ENCODE measurements at places on chromosomes 13 and 19.

GRCh38 chr19:46926170-46927071 is 65.6 kb downstream of the ARHGAP35 start:
- no peak for DNase-seq

DNA sequence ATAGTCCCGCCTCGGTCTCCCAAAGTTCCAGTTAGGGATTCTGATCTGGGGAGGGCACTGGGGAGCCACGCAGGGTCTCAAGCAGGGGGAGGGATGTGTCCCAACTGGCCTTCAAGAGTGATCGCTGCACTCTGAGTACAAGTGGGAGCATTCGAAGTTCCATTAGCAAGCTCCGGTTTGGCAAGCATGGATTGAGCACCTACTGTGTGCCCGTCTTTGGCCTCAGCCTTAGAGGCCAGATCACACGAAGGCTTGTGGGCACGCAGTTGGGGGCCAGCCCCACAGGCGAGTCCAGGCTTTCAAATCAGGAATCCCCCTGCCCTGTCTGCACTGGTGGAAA is 32.1 kb upstream of the TCF3 start:
- no peak for DNase-seq

GRCh38 chr19:39037194-39037593 is 4.8 kb upstream of the FBXO27 start:
- DNase-seq = no peak

GRCh38 chr13:79806821-79807220 is 325.9 kb downstream of the NDFIP2 start:
- no peak for DNase-seq

DNA sequence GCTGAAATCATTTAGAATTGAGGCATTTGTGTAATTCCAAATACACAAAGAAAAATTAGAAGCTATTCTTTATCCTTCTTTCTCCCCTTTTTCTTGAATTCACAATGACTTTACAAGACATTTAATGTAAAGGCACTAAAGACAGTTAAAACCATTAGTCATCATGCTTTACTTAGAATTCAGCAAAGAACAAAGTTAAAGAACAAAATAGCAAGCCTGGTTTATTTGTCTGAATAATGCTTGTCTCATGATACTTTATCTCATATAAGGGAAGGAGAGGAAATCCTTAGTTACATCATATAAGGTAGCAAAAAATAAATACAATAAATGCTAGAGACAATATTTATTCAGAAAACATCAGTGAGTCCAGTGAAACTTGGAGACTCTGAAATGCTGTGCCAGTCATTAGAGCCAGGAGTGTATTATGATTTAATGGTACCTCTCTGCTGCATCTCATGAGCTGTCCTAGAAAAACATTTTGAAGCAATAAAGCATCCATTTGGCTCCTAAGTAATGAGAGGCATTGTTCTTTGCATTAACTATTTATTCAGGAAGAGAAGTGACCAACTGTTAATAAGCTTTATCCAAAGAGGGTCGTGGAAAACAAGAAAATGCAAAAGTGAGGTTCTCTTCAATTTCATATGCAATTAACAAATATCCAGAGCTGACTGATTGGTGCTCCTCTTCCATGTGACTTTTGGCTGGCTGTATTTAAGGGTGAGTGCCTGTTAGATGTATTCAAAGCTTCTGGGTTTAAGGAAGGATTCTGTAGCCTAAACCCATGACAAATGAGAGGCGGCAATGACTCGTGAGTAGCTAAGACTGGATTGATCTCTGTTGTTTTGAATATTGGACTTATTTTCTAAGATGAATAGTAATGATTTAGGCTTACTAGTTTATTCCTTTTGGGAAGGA is 105.0 kb downstream of the DGKH start:
- no peak for DNase-seq

- DNase-seq = no peak
Measured at GRCh38 chr13:30871588-30872275, 34.3 kb upstream of the MEDAG start.

GRCh38 chr19:5073153-5073844 is 104.4 kb downstream of the KDM4B start:
- DNase-seq = no peak

DNA sequence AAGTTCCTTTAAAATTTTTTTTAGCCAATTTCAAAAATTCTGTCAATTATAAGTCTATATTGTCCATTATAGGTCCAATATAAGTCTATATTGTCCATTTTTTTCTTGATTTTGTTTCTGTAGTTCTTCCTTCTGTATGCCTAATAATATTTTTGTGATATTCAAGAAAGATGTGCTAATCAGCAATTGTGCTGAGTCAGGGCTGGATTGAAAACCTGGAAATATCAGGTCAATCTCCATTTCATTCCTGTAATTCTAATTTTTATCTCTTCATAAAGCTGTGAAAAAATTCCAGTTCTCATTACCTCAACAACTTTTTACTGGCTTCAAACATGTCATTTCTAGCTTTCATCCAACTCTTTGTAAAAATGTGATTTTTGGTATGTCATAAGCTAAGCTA is 353.7 kb downstream of the SLITRK6 start:
- DNase-seq = no peak

DNA sequence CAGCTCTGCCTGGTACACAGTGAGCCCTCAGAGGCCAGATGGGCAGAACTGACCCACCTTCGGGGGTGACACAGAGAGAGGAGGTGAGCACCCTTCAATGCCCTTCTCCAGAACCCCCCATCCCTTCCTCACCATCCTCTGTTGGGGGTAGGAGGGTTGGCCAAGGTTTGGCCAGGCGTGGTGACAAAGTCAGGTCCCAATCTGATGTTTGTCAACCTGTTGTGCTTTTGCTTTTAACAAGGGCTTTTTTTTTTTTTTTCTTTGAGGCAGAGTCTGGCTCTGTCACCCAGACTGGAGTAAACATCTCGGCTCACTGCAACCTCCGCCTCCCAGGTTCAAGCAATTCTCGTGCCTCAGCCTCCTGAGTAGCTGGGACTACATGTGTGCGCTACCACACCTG is 7.3 kb downstream of the PTGIR start:
- no peak for DNase-seq

DNA sequence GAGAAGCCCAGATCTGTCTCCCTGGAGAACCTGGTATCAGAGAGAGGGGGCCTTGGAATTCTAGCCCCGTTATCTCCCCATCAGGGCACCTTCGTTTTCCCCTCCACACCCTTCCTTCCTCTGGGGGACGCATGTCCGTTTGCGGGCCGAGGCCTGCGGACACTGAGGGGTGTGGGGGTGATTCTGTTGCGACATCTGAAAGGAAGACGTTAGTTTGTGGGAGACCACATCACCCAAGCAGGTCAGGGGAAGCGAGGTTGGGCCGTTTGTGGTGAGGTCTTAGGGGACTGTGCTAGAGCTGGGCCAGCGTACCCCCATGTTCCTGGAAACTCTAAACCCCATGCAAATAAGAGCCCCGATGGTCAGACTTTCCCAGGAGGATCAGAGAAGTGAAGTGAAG is 3.7 kb upstream of the HSH2D start:
- no peak for DNase-seq

DNA sequence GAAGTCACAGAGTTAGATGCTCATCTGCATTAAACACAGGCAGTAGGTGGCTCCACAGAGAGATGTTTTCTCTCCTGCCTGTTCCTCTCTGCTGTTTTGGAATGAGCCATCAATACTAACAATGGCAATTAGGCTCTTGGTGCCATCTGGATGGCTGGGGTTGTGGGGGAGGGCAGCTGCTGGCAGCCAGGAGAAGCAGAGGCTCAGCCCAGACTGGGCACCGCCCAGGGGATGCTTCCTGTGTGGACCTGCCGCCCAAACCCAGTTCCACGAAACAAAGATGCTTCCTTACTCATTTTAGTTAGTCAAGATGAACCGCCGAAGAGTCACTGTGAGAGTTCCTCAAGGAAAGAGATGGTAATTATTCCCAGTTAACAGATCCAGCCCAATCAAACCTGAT is 50.8 kb upstream of the PCDH8 start:
- DNase-seq = no peak

DNA sequence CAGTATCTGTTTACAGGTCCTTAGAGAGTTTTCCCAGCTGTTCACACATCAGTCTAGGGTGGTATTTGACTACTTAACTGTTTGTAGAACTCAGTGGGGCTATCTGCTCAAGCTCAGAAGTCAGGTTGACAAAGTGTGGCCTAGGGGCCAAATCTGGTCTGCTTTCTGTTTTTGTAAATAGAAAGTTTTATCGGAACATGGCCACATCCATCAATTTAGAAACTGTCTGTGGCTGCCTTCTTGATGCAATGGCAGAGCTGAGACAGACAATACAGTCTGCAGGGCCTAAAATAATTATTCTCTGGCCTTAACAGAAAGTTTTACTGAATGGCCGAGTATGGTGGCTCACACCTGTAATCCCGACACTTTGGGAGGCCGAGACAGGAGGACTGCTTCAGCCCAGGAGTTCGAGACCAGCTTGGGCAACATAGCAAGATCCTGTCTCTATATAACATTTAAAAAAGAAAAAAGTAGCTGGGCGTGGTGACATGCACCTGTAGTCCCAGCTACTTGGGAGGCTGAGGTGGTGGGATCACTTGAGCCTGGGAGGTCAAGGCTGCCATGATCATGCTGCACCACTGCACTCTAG is 2.4 kb downstream of the SMG9 start:
- no peak for DNase-seq

DNA sequence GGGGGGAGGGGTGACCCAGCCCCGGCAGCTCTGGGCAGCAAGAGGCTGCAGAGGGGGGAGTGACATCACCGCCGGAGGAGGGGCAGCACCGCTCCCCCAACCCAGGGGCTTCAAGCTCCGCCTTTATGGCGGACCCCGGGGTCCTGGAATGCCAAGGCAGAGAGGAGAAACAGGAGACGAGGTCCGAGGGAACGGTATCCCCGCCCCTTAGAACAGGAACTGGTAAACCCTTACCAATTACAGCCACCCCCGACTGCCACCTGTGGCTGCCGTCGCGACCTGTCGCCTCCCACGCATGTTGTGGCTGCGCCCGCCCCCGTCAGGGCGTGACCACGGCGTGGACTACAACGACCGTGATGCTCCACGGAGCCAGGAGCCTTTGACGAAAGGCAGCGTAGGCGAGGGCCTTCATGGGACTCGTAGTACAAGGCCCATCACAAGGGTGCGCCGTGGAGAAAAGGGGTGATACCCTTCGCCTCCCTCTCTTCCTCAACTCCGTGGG is 4.1 kb upstream of the KCNC3 start:
- DNase-seq = peak; percentile 62

- DNase-seq = no peak
Measured at GRCh38 chr19:54173951-54174834, 1.2 kb upstream of the TMC4 start.

DNA sequence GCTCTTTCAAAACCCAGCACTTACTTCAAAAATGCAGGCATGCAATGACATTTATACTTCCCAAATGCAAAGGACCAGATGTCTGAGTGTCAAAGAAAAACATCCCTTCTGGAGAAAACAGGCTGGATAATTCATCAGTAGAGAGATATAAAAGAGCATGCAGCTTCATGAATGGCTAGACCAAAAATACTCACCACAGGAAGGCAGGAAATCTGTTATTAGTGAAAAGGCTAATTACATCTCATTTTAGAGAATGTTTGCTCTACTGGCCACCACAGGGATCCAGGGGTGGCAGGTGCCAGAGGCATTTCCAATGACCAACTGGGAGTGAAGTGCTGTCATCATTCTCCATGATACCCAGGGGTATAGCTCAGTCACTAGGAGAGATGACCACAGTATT is 106.5 kb downstream of the LHFPL6 start:
- DNase-seq = no peak

- DNase-seq = no peak
Measured at GRCh38 chr13:25042151-25042865, 53.6 kb upstream of the PABPC3 start.

- DNase-seq = no peak
Measured at GRCh38 chr13:21230516-21230915, 54.1 kb downstream of the MRPL57 start.

GRCh38 chr19:17160908-17161307 is 54.2 kb upstream of the USE1 start:
- DNase-seq = no peak

DNA sequence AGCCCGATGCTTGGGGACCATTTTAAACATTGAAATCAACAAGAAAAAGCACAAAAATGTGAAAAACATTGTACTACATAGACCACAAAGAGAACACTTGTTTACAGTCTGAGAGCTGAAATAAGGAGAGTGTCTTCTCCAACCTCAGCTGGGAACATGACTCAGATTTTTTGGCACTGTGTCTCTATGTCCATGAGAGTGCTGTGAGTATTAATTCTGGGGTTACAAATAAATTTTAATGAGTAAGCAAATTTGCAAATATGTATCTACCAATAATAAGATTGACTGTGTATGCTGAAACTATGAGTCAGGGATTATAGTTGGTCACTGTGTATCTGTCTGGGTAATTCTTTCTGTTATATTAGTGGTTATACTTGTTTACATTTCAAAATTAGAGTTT is 174.0 kb downstream of the DCT start:
- peak; percentile 62 for DNase-seq

GRCh38 chr13:63393112-63393511 is 1977.5 kb upstream of the PCDH20 start:
- DNase-seq = no peak

DNA sequence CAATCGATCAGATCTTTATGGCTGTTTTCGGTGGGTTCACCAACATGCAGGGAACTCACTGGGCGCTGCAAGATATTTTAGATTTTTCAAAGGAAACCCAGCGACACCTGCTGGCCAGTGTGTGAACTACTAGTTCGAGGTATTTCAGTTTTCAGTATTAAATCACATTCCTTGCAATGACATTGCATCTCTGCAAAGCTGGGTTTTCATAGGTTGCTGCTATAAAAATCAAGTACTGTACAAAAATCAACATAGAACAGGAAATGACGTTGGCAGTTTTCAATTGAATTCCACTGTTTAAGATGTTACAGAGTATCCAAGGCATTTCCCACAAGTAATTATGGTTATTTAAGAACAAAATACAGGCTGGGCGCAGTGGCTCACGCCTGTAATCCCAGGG is 17.6 kb downstream of the LIG1 start:
- DNase-seq = peak; percentile 80

DNA sequence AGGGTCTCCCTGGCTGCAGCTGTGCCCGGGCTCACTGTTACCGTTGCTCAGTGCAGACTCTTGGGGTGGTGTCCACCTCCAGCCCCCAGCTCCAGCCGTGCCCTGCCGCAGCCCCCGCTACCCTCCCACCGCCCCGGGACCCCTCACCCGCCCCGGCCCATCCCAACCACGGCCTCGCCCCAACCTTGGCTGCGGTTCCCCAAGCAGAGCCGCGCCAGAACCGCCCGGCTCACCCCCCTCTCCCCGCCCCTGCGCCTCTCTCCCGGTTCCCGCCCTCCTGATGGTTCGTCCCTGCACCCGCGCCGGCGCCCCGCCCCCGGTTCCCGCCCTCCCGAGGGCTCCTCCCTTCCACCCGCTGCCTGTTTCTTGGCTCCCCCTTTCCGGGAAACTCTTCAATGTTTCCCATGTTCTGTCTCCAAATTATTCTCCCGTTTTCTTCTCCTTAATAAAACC is 40.3 kb downstream of the ANKRD10 start:
- no peak for DNase-seq

- no peak for DNase-seq
Measured at GRCh38 chr19:3544742-3545668, 6.0 kb downstream of the TEKTIP1 start.

DNA sequence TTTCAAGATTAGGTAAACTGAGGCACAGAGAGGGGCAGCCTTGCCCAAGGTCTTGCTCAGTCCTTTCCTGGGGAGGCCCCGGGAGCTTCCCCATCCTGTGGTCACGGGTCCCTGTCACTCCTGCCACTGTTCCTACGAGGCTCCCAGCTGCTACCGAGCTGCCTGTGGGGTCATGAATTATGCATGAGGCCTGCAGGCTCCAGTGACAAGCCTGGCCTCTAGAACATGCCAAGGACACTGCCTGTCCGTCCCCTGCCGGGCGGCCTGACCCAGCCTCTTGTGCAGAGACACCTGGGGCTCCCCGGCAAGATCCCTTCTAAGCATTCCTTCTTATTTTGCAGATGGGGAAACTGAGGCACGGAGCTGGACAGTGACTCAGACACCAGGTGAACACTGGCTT is 2.7 kb downstream of the FCHO1 start:
- DNase-seq = no peak

Measured in retinal pigment epithelial cell (primary cell).